ENCODE measurements at places on chromosomes 6 and 20.

DNA sequence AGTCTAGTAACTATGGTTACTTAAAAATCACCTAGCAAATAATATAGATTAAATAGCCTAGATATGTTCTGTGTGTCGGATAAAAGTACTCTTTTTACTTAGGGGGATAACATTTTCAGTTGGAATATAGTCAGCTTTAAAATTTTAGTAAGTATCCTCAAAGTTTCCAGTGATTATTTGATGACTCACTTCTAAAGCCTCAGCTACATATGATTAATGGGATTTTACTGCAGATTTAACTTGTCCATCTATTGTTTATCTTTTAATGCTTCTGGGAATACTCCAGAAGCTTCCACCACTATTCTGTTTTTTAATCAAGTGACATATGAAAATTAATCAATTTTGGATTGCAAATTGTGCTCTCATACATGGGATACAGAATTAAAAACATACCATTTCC is 8.7 kb upstream of the TENT5A start:
- DNase-seq, result no peak

DNA sequence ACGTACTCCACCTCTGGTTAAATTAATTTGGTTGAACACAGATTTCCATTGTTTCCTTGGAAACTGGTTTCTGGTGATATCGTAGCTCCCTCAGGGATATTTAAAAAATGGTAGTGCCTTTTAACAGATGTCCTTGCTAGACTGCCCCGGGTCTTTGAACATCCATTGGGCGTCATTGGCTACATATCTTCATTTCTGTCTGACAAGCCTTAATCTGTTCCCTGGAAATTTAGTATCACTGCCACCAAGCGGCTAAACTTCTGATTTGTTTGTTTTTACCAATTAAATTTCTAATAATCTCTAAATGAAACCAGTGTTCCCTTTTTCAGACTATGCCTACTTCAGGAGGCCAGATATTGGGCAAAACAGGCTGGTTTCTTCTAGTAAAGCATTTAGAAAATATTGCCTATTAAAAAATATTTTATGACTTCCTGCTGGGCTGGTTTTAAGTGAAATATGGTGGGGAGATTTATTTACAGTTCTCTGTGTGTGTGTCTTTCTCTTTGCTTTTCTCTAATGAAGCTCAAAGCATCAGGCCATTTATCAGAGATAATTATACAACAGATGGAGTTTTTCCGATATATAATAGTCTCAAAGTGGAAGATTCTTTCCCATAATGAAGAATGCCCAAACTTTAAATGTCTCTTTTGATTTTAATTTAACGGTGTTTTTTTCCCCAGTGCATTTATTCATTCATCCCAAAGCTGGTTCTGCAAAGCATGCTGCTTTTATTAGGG is 249.5 kb downstream of the ZFAND3 start:
- DNase-seq, result no peak

DNA sequence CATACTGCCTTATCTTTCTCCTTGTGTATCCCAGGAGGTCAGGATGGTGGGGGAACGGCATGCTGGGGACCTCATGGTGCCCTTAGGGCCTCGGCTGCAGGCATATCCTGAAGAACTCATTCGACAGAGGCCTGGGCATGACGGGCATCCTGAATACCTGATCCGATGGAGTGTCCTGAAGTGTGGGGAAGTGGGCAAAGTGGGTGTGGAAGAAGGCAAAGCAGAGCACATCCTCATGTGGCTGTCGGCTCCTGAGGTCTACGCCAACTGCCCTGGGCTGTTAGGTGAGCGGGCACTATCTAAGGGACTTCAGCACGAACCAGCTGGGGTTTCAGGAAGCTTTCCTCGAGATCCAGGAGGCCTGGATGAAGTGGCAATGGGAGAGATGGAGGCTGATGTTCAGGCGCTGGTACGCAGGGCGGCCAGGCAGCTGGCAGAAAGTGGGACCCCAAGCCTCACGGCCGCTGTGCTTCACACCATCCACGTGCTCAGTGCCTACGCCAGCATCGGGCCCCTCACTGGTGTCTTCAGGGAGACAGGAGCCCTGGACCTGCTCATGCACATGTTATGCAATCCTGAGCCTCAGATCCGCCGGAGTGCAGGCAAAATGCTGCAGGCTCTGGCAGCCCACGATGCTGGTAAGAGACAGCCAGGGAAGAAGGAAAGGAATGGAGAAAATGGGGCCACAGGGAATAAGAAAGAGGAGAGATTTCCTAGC is 2.4 kb downstream of the CUL9 start:
- no peak for DNase-seq

DNA sequence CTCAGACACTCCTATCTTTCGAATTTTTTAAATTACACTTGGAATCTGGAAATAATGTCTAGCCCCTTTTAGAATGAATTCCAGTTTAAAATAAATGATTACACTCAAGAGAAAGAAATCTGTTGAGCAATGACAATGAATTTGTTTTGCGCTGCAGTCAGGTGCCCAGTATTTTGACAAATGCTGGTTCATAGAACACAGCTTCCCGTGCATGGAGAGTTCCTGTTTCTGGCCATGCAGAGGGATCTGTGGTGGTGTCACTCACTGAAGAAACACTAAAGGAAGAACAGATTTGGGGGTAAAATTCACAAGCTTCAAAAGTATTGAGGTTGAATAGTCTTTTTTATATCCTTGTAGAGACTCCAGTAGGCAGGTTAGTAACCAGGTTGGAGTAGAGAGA is 113.4 kb upstream of the CEP85L start:
- no peak for DNase-seq

DNA sequence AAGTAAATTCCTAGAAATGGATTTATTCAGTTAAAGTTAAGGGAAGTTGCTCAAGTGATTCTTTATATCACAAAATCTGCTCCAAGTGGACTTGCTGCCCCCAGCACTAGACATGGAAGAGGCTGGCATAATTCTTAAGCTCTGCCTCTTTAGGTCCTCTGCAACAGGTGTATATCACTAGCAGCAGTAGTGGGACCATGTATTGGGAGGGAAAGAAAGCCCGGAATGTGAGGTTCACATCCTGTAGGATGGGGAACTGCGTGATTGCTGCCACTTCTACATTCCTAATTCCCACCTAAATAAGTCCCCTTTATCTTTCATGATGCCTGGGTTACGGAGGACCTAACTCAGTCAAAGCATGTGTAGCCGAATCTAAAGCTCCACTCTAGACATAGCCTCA is 13.2 kb downstream of the SPATS1 start:
- no peak for DNase-seq

DNA sequence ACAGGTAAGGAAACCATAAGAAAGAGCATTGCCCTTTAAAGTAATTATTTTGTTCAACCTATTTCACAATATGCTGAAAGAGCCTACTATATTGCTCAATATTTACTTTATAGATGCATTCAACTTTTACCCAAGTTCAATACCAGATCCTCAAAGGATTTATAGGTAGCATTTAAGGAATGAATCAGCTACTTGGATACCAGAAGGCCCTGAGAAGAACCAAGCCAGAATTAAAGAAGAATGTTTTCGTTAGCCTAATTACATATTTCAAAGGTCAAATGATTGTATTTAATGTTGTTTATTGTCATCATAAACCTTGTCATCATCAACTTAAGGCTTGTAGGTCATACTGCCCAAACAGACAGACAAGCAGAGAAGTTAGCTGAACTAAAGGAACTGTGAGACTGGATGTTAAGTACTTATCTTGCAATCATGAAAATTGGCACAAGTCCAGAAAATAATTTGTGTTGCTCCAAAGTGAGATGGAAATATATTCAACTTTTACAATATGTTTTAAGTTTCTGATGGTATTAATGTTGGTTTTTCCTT is 636.7 kb downstream of the RFPL4B start:
- no peak for DNase-seq

- no peak for DNase-seq
These were observed 20.4 kb downstream of the PREP start for GRCh38 chr6:105382496-105382895.

GRCh38 chr20:21707267-21707666 is 1.8 kb downstream of the PAX1 start:
- DNase-seq, result no peak

- DNase-seq, result no peak
These were observed 131.9 kb downstream of the MAP3K7 start for GRCh38 chr6:90454836-90455427.
